ENCODE measurements at places on chromosomes 16 and 17. TPM values are rescaled to one million over a fixed set of nuclear protein-coding genes. Genes with fewer than 3 reads are reported as not detected.
A peak's percentile ranks its signal among the peaks of the same experiment; 100 is the strongest.

DNA sequence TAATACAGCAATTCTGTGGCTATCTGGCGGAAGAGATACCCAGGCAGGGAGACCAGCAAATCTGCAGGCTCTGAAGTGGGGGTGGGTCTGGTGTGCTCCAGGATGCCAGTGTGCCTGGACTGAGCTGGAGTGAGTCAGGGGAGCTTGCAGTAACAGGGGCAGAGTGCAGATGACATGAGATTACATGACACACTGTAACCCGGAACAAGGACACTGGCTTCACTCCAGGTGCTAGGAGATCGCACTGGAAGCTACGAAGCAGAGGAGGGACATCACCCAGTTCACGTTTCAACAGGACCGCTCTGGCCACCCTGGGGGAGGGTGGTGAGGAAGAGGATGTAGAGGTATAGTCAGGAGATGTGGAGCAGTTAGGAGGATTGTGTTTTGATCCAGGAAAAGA, 475.6 kb downstream of the CDH13 start:
- no peak overlapping the region for H3K27ac ChIP-seq
- no peaks in the 10 kb centered on the region for H3K27me3 ChIP-seq
- no peak for DNase-seq
- H3K4me1 ChIP-seq, result no peaks in the 10 kb centered on the region
- no peaks in the 10 kb centered on the region for H3K36me3 ChIP-seq
- no peak overlapping the region for H3K4me3 ChIP-seq

DNA sequence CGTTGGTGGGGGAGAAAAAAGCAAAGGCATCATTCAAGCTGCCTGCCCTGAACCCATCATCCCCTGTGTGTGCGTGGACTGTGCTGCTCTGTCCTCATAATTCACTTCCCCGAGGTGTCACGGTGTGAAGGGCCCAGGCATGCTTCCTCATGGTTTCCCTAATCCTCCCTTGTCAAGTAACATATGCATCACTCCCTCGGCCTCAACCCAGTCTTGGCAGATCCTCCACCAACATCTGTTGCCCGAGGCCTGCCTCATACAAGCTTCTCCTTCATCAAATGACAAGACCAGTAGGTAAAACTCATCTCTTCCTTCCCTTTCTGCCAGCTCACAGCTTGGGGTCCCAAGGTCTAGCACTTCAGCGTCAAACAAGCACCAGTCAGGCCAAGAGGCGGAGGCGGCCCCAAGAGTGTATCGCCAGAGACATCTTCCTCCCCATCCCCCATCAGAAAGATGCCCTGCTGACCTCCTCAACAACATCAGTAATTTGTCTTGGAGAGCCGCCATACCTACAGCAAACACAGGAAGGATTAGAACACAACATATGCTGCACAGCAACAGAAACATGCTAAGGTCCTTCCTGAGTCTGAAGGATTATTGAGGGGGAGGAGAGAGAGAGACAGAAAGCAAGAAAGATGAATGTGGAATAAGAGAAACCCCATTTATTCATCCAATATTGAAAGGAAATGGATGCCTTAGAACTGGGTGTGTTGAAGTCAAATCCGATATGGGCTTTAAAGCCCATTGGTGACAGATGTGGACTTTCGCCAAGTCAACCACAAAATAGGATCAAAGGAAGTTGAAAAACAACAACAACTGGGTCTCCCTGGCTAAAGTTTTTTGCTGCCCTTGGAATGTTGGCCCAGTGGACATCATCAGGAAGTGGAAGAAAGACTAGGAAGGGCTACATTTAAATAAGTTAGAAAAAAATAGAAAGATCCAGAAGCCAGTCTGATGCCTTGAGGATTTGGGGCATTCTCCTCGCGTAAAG, 38.4 kb downstream of the SOX9 start:
- peak; percentile 29 for DNase-seq
- no peaks in the 10 kb centered on the region for H3K36me3 ChIP-seq
- H3K4me3 ChIP-seq, result no peak overlapping the region
- no peaks in the 10 kb centered on the region for H3K27me3 ChIP-seq

DNA sequence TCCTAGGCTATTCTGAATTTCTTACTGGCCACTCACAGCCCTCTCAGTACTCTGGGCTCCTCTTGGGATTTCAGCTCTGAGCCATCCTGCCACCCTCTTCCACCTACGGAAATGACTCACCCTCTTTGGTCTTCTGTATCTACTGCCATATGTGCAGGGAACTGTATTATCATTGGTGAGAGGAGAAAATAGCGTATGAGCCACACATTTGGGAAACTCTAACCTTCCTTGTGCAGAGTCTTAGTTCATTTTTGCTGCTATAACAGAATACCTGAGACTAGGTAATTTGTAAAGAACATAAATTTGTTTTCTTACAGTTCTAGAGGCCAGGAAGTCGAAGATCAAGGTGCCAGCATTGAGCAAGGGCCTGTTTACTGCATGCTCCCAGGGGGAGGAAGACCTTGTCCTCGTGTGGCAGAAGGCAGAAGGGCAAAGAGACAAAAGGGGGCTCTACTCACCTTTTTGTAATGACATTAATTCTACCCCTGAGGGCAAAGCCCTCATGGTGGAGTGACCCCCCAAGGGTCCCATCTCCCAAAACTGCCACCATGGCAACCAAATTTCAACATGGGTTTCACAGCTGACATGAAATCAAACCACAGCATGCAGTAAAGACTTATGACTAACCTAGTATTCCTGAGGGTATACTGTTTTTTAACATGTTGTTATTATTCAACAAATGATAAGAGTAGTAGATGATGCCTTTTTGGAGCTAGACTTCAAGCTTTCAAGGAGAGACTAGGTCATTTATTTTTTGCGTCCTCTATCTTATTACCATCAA, 191.8 kb downstream of the PRKCA start:
- peaks cover 4% of the 10 kb centered on the region for H3K4me1 ChIP-seq
- no peak overlapping the region for H3K4me3 ChIP-seq
- no peaks in the 10 kb centered on the region for H3K36me3 ChIP-seq
- H3K27me3 ChIP-seq, result no peaks in the 10 kb centered on the region
- no peak overlapping the region for H3K27ac ChIP-seq

GRCh38 chr17:32917081-32917480, 10.9 kb upstream of the TMEM98 start:
- no peaks in the 10 kb centered on the region for H3K27me3 ChIP-seq
- no peaks in the 10 kb centered on the region for H3K36me3 ChIP-seq
- H3K4me1 ChIP-seq, result no peaks in the 10 kb centered on the region
- H3K27ac ChIP-seq, result no peak overlapping the region
- no peak overlapping the region for H3K4me3 ChIP-seq

OR4D1 gene
- 0.06 TPM for total RNA-seq

DNA sequence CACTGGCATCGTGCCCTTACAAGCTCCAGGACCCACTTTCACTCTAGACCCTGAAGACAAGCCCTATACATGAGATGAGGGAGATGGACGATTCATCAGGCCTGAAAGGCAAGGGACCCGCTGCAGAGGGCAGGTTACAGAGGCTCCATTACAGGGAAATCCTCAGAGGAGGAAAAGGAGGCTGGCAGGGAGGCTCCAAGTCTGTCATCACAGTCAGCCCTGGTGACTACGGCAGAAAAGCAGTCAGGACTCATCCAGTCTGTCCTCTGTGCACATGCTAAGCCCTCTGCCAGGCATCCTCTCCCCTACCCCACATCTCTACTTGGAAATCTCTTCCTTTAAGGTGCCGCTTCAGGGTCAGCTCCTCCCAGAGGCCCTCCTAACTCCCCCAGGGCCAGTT, 197.7 kb upstream of the CDH5 start:
- no peaks in the 10 kb centered on the region for H3K27me3 ChIP-seq
- H3K4me1 ChIP-seq, result no peaks in the 10 kb centered on the region
- DNase-seq, result no peak
- no peak overlapping the region for H3K27ac ChIP-seq
- H3K4me3 ChIP-seq, result no peak overlapping the region

ITGAD gene
- 0.13 TPM for total RNA-seq

KRT33B gene
- total RNA-seq, result not detected

SDR42E1 gene
- total RNA-seq, result 15.0 TPM

- H3K27me3 ChIP-seq, result peaks cover 5% of the 10 kb centered on the region
- H3K4me1 ChIP-seq, result peaks cover 8% of the 10 kb centered on the region
- no peak overlapping the region for H3K4me3 ChIP-seq
- no peak for DNase-seq
- H3K36me3 ChIP-seq, result no peaks in the 10 kb centered on the region
Measured at GRCh38 chr17:41733348-41734138, 900 bp downstream of the HAP1 start.

QPRT gene
- 13.9 TPM for total RNA-seq

DNASE1L2 gene
- 0.88 TPM for total RNA-seq

DNA sequence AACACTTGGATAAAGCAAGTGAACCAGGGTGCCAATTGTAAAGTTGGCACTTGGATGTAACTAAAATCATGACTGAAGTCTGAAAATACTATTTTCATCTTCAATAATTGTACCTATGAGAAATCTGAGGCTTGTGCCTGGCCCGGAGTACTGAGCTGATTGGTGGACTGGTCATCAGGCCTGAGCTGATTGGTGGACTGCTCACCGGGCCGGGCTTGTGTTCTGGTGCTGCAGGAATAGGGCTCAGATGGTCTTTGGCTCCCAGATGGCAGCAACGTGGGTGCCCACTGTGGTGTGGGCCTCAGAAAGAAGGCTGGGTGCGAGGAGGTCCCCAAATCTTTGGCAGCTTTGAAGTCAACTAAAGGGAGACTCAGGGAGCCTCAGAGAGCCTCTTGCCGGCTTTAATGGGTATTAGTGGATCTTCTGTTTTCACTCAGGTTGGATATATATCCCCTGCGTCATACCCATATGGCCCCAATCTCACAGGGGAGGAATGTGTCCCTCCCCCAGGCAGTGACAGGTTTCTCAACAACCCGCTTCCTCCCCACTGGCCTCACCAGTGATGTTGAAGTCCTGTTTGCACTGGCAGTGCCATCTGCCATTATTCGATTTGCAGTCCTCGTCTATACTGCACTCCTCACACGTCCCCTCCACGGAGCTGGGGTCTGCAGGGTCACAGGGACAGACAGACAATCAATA, 4.7 kb downstream of the UMOD start:
- peaks cover 4% of the 10 kb centered on the region for H3K4me1 ChIP-seq
- peak overlapping the region; percentile 42 for H3K4me3 ChIP-seq
- H3K27me3 ChIP-seq, result no peaks in the 10 kb centered on the region
- no peak for DNase-seq

DNA sequence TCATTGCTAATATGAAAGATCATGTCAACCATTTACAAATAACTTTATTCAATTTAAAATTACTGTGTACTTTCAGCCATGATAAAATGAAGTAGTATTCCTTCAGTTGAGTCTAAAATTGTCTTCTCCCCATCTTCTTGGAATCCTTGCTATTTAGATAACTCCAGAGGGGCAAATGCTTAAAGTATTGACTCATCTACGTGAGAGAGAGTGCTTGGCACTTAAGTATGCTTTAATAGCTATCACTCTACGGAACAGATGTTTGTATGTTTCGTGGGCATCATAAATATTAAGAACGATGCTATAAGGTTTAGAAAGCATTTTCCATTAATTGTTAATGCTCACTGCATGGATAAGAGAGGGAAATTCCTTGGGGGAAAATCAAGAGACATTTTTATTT, 69.3 kb upstream of the MED13 start:
- no peak overlapping the region for H3K27ac ChIP-seq
- no peaks in the 10 kb centered on the region for H3K27me3 ChIP-seq
- no peaks in the 10 kb centered on the region for H3K36me3 ChIP-seq
- no peaks in the 10 kb centered on the region for H3K4me1 ChIP-seq
- DNase-seq, result no peak
- no peak overlapping the region for H3K4me3 ChIP-seq

DNA sequence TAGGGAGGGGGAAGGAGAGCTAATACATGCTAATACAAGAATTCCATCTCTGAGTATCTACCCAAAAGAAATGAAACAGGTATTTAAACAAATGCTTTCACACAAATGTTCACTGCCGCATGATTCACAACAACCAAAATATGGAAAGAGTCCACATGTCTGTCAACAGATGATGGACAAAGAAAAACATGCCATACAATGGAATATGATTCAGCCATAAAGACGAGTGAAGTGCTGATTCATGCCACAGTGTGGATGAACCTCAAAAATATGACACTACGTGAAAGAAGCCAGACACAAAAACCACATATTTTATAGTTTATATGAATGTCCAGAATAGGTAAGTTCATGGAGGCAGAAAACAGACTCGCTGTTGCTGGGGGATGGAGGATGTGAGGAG, 321.4 kb downstream of the FOXL1 start:
- H3K27ac ChIP-seq, result no peak overlapping the region
- no peak for DNase-seq
- H3K27me3 ChIP-seq, result no peaks in the 10 kb centered on the region
- no peaks in the 10 kb centered on the region for H3K4me1 ChIP-seq

SOST gene
- total RNA-seq, result 0.09 TPM

GRCh38 chr17:17175917-17176316, 30.2 kb downstream of the PLD6 start:
- no peaks in the 10 kb centered on the region for H3K27me3 ChIP-seq
- no peak overlapping the region for H3K27ac ChIP-seq
- peaks cover 6% of the 10 kb centered on the region for H3K36me3 ChIP-seq

GRCh38 chr16:1434644-1435592, 4.0 kb downstream of the PERCC1 start:
- no peak overlapping the region for H3K27ac ChIP-seq
- no peaks in the 10 kb centered on the region for H3K36me3 ChIP-seq
- no peak for DNase-seq
- H3K27me3 ChIP-seq, result no peaks in the 10 kb centered on the region
- H3K4me3 ChIP-seq, result no peak overlapping the region

GRCh38 chr17:82974136-82974952, 105.1 kb upstream of the METRNL start:
- no peaks in the 10 kb centered on the region for H3K4me1 ChIP-seq
- H3K27me3 ChIP-seq, result no peaks in the 10 kb centered on the region
- no peak for DNase-seq
- H3K36me3 ChIP-seq, result no peaks in the 10 kb centered on the region
- no peak overlapping the region for H3K4me3 ChIP-seq

DNA sequence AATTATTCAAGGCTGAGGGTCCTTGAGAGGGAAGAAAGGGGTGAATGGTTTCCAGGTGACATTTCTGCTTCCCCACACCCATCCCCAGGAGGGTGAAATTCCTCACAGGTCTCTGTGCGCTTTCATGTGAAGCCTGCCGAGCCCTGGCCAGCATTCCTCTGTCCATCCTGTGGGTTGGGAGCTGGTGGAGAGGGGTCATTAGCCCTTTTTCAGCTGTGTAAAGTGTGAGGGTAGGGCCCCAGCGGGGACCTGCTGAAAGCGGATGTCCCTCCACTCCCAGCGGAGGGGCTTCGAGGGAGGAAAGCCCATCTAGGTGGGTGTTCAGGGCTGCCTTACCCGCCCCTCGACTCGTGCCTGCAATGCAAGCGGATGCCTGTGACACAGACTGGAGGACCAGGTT, 53.3 kb upstream of the DLX4 start:
- peaks cover 3% of the 10 kb centered on the region for H3K27me3 ChIP-seq
- peak; percentile 77 for DNase-seq
- no peak overlapping the region for H3K27ac ChIP-seq

BAIAP3 gene
- 8.0 TPM for total RNA-seq

- no peak overlapping the region for H3K4me3 ChIP-seq
- no peaks in the 10 kb centered on the region for H3K4me1 ChIP-seq
- H3K27ac ChIP-seq, result no peak overlapping the region
- no peaks in the 10 kb centered on the region for H3K36me3 ChIP-seq
Measured at GRCh38 chr17:17748179-17748578, 66.9 kb downstream of the RAI1 start.

- no peaks in the 10 kb centered on the region for H3K36me3 ChIP-seq
- peak within 1 kb of the TSS; percentile 17 for H3K27ac ChIP-seq
- H3K4me1 ChIP-seq, result no peaks in the 10 kb centered on the region
- H3K4me3 ChIP-seq, result peak within 1 kb of the TSS; percentile 61
- H3K27me3 ChIP-seq, result peaks cover 74% of the 10 kb centered on the region
Measured at GRCh38 chr16:56637814-56638750, at the start of gene MT1A. TSS of gene MT1A (plus strand) at chr16:56638666. CDS start at chr16:56638739, 73 bp downstream.

SLC35G6 gene
- not detected for total RNA-seq

VEZF1 gene
- total RNA-seq, result 92.5 TPM
